K562 (cell line): ENCODE measurements at places on chromosomes 12 and 14.

DNA sequence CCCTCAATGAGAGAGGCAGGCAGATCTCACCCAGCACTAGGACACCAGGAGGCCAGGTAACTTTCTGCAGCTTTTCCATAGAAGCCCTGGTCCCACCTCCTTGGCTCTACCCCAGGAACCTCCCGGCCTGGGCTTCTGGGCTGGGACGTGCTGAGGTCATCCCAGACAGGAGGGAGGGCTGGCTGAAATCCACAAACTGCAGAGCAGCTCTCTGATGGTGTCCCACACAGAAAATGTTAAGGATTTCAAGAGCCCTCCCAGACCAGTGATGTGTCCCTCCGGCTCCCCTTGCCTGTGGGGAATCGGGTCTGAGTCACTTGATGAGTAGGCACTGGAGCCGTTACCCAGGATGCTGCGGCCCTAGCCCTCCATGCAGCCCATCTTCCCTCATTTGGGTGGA lies 124.1 kb downstream of the ESRRB start:
- no peak for DNase-seq

DNA sequence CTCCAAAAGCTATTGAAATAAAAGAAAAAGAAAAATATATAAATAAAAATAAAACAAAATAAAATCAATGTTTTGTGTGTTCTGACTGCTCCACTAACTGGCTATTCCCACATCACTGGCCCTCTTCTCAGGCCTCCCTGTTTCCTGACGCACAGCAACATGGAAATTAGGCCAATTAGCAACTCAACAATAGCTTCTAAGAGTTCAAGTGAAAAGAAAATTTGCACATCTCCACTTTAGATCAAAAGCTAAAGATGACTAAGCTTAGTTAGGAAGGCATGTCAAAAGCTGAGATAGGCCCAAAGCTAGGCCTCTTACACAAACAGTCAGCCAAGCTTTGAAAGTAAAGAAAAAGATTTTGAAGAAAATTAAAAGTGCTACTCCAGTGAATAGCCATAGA lies 200.8 kb downstream of the DUSP6 start:
- DNase-seq, result no peak

- DNase-seq, result no peak
Measured at GRCh38 chr12:6462234-6462995, 8.1 kb downstream of the VAMP1 start.

- no peak for DNase-seq
Measured at GRCh38 chr14:87457720-87458119, 535.3 kb downstream of the GALC start.

DNA sequence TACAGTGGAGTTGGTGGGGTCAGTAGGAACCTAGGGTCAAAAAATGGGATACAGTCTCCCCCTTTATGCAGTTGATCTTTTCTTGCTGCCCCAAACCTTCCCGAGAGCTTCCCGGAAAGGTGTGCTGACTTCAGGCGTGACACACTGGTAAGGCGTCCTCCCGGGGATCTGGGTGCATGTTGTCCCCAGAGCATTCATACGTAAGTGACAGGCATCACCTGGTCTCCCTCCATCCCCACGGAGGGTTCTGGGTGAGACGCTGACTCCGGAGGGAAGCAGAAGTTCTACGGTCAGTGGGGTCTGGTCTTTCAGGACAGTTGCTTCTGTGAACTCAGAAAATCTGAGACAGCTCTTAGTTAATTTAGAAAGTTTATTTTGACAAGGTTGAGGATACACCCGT lies 159.6 kb upstream of the RTL1 start:
- no peak for DNase-seq

- no peak for DNase-seq
Measured at GRCh38 chr14:53409969-53410368, 256.8 kb upstream of the DDHD1 start.

DNA sequence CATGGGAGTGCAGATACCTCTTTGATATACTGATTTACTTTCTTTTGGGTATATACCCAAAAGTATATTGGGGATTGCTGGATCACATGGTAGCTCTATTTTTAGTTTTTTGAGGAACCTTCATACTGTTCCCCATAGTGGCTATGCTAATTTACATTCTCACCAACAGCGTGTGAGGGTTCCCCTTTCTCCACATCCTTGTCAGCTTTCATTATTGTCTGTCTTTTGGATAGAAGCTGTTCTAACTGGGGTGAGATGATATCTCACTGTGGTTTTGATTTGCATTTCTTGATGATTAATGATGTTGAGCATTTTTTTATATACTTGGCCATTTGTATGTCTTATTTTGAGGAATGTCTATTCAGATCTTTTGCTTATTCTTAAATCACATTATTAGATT lies 44.1 kb upstream of the JDP2 start:
- no peak for DNase-seq

DNA sequence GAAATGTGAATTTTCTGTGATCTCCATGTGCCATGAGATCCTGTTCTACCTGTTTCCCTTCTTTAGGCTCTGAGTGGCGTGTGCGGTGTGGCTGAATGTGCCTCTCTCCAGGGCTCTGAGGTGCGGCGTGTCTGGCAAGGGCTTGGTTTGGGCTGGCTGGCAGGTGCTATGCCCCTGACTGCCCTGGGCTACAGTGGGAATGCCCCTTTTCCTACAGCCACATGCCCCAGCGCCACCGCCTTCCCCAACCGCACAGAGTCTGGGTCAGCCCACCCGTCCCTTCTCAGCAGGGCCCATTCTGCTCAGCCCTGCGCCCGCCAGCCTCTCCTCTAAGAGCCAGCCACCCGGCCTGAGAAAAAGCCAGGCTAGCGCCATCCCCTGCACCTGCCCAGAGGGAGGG lies 24.7 kb downstream of the BTBD6 start:
- no peak for DNase-seq

DNA sequence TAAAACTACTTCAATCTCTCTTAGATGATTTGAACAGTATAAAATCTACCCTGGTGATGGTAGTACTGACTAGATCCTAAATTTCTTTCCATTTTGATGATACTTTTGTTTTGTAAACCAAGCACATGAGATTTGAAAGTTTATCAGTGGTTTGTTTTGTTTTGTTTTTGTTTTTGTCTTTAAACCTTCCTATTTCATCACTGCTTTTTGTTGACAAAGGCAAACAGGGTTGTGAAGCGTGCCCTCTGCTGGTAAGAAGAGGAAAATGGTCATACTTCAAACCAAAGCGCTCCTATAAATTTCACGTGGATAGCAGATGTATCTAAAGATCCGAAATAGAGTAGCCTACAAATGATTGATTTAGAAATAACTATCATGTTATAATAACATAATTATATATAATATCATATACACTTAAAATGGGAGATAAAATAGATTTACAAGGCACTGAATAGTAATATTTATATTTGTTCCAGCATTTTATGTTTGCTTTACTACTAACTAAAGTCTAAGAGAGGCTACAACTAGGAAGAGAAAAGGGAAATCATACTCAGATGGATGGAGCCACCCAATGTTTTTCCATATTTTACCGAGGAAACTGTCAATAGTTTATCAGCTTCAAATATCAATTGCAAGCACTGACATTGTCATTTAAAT lies 254.0 kb upstream of the USP15 start:
- DNase-seq, result peak; percentile 40

DNA sequence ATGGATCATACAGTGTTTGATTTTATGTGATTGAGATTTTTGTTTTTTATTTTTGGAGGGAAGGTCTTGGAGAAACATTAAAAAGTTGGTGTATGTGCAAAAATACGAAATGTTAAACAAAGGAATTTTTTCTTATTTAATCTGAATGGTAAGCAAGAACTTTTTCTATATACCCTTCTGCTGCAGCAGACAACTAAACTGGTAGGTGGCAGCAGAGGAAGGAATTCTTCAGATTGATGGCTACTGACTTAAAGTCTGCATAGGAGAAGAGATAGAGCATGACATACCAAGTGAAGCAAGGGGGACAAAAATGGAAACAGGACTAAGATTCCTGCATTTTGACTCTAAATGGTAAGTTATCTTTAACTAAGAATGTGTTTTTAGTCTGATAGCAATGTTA lies 42.0 kb upstream of the A2ML1 start:
- peak; percentile 28 for DNase-seq

DNA sequence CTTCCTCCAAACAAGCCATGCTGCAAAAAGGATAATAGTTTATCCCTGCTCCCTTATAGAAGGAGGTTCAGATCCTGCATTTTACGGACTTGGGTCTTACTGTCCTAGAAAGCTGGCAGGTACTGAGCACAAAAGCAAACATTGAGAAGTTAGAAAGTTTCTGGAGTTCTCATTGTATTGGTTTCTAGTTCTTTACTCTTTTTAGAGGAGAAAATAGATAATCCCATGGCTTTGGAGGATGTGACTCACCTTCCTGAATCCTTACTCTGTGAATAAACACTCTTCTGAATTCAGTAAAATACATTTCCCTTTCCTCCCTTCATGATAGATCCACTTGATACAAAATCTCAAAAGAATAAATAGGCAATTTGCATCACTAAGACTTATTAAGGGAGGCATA lies 188.9 kb downstream of the NPAS3 start:
- DNase-seq, result no peak
